HFFc6 (cell line): ENCODE measurements at places on chromosomes 13 and 19. TPM values are rescaled to one million over a fixed set of nuclear protein-coding genes. Genes with fewer than 3 reads are reported as not detected.
A peak's percentile ranks its signal among the peaks of the same experiment; 100 is the strongest.

Gene PSG6
- total RNA-seq = 0.77 to 1.3 TPM (median 1.0 TPM) in 3 replicates

Gene ARRDC5
- total RNA-seq = not detected in 2 replicates

DNA sequence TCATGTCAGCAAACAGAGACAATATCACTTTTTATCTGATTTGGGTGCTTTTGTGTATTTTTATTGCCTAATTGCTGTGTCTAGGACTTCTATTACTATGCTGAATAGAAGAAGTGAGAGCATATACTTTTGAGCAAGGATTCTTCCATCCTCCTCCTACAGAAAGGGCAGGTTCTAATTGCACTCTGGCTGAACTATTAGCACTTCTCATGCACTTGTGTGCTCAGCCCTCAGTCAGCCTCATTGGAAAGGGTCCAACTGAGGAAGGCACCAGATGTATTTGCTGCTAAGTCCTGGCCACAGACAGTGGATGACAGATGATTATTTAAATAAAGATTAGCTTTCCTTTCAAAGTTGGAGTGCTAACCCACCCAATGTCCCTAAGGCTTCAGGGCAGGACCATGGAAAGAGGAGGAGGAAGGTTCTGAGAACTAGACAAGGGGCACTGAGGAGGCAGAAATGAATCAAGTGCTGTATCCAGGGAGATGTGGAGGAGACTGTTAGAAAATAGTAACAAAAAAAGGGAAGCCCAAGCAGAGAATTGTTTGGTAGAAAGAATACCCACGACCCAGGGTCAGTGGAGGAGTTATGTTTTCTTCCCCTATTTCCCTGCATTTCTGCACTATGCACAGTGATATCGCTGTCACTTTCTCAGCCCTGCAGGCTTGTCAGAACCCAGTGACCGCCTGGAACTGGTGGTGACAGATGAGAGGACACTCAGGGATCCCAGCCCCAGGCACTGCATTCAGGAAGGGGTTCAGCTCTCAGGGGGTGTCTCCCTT, 8.0 kb downstream of the LILRB4 start:
- no peak for DNase-seq
- no peak overlapping the region for H3K4me3 ChIP-seq
- no peaks in the 10 kb centered on the region for H3K4me1 ChIP-seq

GRCh38 chr13:93025984-93026383, 200.6 kb upstream of the GPC6 start:
- H3K4me1 ChIP-seq = no peaks in the 10 kb centered on the region
- H3K36me3 ChIP-seq = 0 out of 2 replicates have a peak, but pooled peaks cover under 1% of the 10 kb centered on the region
- no peak overlapping the region for H3K4me3 ChIP-seq
- H3K27me3 ChIP-seq = no peaks in the 10 kb centered on the region
- no peak overlapping the region for H3K27ac ChIP-seq

DNA sequence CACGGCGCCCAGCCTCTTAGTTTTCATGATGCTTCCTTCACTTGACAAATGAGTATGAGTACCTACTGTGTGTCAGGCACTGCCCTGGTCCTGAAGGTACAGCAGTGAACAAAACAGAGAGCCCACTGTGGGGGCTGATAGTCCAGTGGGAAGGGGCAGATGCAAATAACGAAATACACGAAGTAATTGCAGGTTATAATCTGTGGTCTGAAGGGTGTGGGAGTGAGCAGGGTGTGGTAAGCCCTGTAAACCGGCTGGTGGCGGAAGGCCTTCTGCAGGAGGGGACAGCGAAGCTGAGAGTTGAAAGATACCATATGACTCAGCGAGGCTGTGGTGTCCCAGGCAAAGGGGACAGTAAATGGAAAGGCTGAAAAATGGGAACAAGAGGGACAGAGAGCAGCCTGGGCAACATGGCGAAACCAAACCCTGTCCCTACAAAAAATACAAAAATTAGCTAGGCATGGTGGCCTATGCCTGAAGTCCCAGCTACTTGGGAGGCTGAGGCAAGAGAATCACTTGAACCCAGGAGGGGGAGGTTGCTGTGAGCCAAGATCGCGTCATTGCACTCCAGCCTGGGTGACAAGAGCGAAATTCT, 60.5 kb downstream of the MAP4K1 start:
- H3K4me3 ChIP-seq = no peak overlapping the region
- no peaks in the 10 kb centered on the region for H3K36me3 ChIP-seq
- no peak for DNase-seq
- H3K4me1 ChIP-seq = peaks cover 9% of the 10 kb centered on the region
- no peak overlapping the region for H3K27ac ChIP-seq

Gene CCDC8
- total RNA-seq = 6.3 to 11.1 TPM (median 6.8 TPM) in 3 replicates

Gene TYROBP
- not detected in 3 replicates for total RNA-seq

DNA sequence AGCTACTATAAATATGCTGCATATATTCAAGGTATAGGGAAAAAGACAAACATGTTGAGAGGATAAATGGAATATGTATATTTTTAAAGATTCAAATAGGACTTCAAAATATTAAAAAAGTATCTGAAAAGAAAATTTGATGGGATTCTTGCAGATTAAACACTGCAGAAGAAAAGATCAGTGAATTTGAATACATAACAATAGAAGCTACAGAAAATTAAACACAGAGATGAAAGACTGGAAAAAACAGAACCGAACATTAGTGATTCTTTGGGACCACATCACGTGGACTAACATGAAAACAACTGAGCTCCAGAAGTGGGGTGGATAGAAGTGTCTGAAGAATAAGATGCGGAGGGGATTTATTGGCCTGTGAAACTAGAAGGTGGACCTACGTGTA, 217.2 kb downstream of the RFC3 start:
- H3K36me3 ChIP-seq = peaks cover 4% of the 10 kb centered on the region; the same call in 1 of the 2 replicates
- no peak overlapping the region for H3K27ac ChIP-seq
- peaks cover 63% of the 10 kb centered on the region for H3K4me1 ChIP-seq
- peaks cover 1% of the 10 kb centered on the region; the same call in 1 of the 2 replicates for H3K27me3 ChIP-seq

DNA sequence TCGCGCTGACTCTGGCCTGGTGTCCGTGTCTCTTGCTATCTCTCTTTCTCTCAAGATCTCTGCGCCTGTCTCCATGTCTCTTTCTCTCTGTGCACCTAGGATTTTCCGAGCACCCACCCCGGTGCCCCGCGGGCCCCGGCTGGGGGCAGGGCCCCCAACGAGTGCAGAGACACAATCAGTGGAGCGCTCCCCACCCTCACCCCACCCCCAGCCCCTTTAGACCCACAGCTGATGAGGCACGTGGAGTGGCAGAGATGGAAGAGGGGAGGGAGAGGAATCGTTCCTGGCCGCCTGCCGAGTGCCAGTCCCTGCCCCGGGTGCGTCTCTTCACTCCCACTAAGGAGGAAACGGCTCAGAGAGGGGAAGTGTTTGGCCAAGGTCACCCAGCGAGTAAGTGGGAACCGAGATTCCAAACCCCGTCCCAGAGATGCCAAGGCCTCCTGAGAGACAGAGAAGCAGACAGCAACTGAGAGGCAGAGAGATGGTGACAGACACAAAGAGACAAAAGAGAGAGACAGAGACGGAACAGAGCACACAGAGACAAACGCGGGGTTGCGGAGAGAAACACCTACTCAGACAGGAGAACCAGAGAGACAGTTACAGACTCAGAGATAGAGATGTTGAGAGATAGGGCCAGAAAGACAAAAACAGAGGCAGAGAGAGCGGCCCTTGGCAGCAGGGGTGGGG, 626 bp upstream of the BCL3 start:
- peaks cover 69% of the 10 kb centered on the region for H3K4me1 ChIP-seq
- peak overlapping the region; percentile 87 for H3K27ac ChIP-seq
- H3K4me3 ChIP-seq = peak overlapping the region; percentile 87
- H3K27me3 ChIP-seq = peaks cover 1% of the 10 kb centered on the region

GRCh38 chr13:30850867-30851211, 55.2 kb upstream of the MEDAG start:
- DNase-seq = no peak
- no peaks in the 10 kb centered on the region for H3K27me3 ChIP-seq
- no peaks in the 10 kb centered on the region for H3K36me3 ChIP-seq
- no peak overlapping the region for H3K4me3 ChIP-seq

Gene KIR2DL3
- total RNA-seq = not detected in 2 replicates

- peaks cover 1% of the 10 kb centered on the region; the same call in 1 of the 2 replicates for H3K27me3 ChIP-seq
- no peaks in the 10 kb centered on the region; the same call in 1 of the 2 replicates for H3K36me3 ChIP-seq
- H3K4me3 ChIP-seq = no peak overlapping the region
- H3K4me1 ChIP-seq = no peaks in the 10 kb centered on the region; the same call in 1 of the 2 replicates
- H3K27ac ChIP-seq = no peak overlapping the region
Observed at GRCh38 chr13:46717275-46717674, 79.7 kb downstream of the ESD start.
